ENCODE measurements at places on chromosomes 4 and X.

DNA sequence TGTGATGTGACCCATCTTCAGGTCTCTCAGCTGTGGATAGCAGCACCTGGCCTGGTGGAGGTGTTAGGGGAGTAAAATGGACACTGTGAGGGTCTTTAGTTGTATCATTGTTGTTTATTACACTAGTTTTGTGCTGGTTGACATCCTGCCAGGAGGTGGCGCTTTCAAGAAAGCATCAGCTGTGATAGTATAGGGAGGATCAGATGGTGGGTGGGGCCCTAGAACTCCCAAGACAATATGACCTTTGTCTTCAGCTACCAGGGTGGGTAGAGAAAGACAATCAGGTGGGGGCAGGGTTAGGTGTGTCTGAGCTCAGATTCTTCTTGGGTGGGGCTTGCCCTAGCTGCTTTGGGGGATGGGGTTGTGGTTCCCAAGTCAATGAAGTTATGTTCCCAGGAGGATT lies 162.8 kb downstream of the PPP1R2C start:
- DNase-seq = no peak

DNA sequence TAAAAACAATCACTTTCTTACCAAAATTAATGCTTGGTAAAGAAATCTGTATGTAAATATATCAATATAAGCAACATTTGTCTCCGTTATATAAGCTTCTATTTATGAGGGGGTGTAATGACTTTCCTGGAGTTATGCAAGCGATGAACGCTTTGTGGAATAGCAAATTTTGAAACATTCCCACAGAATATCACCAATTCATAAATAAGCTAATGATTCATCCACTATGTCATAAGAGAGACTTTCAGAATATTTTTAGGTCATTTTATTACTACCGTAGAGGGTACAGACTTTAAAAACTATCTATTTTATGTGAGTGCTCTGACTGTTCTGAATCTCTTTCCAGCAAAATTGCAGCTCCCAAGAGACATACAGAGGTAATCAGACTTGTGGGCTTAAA lies 179.5 kb upstream of the FTHL17 start:
- no peak for DNase-seq

- no peak for DNase-seq
Measured at GRCh38 chrX:1554469-1555210, 17.7 kb upstream of the P2RY8 start.

GRCh38 chr4:36322921-36323354 lies 41.5 kb downstream of the DTHD1 start:
- DNase-seq = no peak

DNA sequence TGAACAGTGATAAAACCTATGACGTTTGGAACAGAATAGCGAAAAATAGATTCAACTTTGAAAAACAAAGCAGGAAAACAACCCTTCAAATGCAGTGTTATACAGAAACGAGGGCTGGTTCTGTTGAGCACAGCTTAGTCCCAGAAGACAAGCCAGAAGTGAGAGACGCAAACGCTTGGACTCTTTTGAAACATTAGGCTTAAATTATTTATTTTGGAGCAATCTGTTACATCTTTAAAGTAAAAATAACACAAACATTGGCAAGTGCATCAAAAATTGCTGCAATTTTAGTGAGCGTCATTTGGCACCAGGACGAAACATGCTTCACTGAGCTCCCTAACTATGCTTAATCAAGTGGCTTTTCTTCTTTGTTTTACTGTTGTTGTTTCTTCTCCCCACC lies 63.5 kb downstream of the ENPP6 start:
- DNase-seq = no peak

GRCh38 chrX:94058728-94059382 lies 384.8 kb downstream of the FAM133A start:
- no peak for DNase-seq

DNA sequence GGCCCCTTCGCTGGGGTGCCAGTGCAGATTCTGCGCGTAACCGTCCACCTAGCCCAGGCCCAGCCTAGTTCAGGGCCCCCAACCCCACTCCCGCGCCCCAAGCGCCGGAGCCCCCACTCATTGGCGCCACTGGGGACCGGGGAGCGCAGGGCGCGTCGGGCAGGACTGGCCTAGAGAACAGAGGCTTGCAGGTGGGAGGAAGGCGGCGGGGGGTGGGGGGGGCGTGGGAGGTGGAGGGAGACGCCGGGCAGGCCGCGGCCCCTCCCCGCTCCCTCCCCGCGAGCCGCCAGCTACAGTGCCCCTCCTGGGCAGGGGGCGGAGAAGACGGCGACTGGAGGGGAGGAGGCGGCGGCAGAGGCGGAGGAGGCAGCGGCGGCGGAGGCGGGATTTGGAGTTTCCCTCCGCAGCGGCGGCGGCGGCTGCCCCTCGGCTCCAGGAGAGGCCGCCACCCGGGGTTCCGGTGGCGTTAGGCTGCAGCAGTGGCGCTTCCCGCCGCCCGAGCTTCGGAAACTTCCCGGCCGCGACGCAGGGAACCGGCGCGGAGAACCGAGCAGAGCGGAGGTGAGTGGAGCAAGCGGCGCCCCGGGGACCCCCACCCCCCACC lies 4.8 kb upstream of the DUSP9 start:
- peak; percentile 65 for DNase-seq

- DNase-seq = no peak
Measured at GRCh38 chrX:19793471-19793870, 93.9 kb downstream of the SH3KBP1 start.

DNA sequence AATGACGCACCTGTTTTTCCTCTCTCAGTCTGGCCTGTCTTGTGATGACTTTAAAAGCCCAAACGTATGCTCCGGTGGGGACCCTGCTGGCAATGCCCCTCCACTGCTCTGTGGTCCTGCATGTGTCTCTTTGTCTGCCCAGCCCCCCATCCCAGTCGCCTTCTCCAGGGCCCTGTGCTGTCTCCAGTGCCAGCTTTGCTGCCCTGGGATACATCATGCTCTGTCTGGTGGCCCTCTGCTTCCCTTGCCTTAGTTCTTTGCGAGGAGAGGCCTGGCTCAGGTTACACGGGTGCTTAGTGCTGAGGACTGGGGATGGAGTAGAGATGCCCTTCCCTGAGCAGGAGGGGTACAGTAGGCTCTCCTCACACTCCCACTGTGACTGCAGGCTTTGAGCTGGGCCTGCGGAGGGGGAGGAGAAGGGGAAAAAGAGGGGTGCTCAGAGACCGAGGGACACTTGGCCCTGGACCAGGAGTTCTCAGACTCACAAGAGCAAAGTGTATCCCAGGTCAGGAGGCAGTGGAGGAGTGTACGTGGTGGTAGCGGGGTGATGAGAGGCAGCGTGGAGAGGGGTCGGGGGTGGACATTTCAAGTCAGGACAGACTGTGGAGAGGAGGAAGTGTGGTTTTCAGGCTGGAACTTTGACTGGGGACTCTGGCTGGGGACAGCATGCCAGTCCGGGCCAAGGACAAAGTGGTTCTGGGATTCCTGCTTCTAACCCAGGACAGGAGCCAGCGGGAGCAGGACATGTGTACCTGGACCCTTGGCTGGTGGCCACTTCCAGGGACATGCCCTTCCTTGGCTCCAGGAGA lies 2.8 kb downstream of the APLN start:
- DNase-seq = no peak

DNA sequence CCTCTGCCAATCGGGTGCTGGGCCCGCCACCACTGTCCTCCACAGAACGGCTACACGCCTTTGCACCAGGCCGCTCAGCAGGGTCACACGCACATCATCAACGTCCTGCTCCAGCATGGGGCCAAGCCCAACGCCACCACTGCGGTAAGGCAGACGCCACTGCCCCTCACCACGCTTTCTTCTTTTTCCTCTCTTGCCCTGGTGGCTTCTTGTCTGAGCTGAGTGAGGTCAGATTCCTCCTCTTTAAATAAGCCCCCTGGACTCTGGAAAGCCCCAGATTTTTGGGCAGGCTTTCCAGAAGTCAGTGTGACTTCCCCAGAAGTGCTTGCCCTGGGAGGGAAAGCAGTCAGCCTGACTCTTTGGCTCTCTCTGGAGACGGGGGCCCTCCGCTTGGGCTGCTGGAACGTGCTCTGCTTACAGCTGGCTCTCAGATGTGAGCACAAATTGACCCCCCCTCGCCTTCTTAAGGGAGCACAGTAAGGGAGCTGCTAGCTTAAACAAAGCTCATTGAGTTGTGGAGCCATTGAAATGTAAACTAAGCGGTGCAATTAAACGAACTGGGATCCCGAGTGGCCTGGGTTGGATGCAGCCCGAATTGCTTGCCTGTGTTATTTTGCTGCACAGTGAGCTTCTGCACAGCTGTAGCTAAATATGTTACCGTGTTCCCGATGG lies 243.1 kb downstream of the ANK2 start:
- peak; percentile 61 for DNase-seq

- no peak for DNase-seq
Measured at GRCh38 chr4:109703664-109704361, 568 bp upstream of the CASP6 start.

GRCh38 chr4:20337261-20337664 lies 85.6 kb downstream of the SLIT2 start:
- no peak for DNase-seq

DNA sequence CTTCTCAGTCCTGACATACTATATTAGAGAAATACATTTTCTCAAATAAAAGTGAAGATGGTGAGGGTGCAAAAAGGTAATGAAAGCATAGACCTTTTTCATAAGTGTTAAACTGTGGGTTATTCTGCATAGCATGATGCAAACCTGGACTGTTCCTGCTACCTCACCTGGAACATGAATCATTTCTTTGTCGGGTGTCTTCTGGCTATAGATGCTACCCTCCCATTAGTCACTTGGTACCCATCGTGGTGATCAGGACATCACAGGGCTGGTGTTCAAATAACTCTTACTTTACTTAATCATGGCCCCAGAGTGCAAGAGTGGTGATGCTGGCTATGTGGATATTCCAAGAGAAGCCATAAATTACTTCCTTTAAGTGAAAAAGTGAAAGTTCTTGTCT lies 264.7 kb upstream of the AGA start:
- DNase-seq = no peak

DNA sequence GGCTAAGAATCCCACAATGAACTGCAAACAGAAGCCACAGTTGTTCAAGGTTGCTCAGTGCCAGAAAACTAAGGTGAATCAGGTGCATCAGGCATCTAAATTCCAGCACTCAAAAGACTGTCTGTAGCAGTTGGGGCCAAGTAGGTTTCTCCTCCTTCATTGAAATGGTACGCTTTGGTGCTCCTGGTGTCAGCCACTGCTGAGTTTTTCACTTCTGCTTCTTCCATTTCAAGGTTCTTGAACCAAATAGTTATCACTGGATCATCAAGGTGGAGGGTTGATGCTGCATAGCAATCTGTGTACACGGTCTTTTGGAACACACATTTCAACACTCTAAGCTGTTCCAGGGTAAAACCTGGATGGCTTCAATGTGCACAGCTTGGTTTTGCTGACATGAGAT lies 74.4 kb downstream of the TMA16 start:
- no peak for DNase-seq

- DNase-seq = no peak
Measured at GRCh38 chr4:6523251-6523650, 50.8 kb upstream of the PPP2R2C start.

GRCh38 chrX:65034668-65035445 lies 58.6 kb upstream of the ZC4H2 start:
- peak; percentile 90 for DNase-seq

- no peak for DNase-seq
Measured at GRCh38 chrX:29948653-29949052, 266.7 kb upstream of the MAGEB2 start.

GRCh38 chrX:105460376-105460775 lies 239.9 kb upstream of the TEX13A start:
- DNase-seq = no peak
